Caki2 (cell line): ENCODE measurements at places on chromosomes 1 and 21.

- no peak for DNase-seq
Measured at GRCh38 chr1:184027826-184028695, 9.5 kb downstream of the COLGALT2 start.

DNA sequence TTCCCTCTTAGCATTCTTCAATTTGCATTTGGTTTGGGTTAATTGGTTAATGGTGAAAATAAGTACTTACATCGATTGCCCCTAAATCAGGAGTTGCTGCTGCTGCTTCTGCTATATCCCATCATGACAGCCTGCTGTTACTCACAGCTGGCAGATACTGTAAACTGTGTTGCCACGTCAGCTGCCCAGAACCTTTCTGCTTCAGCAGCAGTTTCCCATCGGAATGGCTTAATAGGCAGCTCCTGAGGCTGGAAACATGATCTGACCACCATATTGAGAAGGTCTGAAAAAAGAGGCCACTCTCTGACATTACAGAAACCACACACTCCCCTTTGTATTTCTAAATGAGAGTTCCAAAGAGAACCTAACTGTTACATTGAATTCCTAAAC lies 14.3 kb upstream of the SEC16B start:
- no peak for DNase-seq

GRCh38 chr1:48853006-48853405 lies 76.3 kb upstream of the BEND5 start:
- DNase-seq, result no peak

- no peak for DNase-seq
Measured at GRCh38 chr21:41349126-41349525, 12.7 kb upstream of the MX2 start.

GRCh38 chr1:168164771-168165170 lies 14.0 kb upstream of the TIPRL start:
- DNase-seq, result no peak

GRCh38 chr1:903305-903704 lies 20.4 kb upstream of the SAMD11 start:
- DNase-seq, result no peak

DNA sequence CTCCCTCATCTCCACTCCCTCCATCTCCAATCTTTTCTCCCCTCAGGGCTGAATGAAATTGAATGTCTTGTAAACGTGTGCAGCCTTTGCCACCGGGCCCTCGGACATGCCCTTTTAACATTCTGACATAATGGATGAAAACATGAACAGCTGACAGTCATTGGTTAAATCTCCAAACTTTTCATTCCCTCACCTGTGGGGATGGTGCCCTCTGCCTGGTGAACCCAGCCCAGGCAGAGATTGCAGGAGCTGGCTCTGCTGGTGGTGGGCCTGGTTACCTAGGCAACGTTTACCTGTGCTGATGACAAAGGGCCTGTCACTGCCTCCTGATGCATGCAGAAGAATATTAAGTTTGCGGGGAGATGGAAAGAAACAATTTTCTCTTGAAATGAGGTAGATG lies 21.3 kb downstream of the ST6GALNAC3 start:
- no peak for DNase-seq

DNA sequence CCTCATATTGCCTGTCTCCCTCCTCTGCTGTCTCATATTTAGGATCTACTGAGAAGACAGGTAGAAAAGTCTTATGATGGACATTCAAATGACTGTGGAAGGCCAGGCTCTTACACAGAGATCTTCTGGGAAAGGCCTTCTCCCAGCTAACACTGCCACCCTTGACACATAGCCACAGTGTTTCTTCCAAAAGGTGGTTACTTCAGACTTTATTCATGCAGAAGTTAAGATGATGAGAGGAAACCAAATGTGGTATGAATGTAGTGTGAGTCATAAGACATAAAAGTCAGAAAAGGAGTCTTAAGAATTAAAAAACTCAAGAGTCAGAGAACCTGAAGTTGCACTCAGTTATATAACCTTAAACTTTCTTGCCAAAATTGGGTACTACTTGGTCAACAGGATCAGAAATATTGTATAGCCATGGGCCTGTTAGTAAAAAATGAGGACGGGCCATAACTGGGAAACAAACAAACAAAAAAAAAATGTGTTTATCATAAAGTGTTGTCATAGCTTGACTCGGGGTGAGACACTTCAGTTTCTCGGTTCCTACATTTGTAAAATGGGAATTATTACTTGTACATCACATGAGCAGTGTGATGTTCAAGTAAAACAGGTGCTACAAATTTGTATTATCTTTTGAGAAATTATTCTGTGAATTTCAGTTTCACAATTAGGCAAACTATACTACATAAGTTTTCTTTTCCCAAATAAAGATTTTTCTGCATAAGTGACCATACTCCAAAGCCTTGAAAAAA lies 1.2 kb upstream of the DENND1B start:
- peak; percentile 30 for DNase-seq

DNA sequence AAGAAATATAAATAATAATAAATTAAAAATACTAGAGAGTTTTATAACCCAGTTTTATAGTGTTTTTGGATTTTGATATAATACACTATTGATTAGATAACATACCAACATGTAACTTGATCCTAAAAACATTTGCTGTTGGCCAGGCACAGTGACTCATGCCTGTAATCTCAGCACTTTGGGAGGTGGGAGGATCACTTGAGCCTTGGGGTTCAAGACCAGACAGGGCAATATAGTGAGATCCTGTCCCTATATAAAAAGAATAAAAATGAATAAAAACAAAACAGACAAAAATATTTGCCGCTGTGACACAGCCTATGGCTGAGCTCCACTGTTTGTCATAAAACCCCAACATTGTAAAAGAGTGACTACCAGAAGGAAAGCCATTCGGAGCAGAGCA lies 26.1 kb downstream of the VPS13D start:
- DNase-seq, result no peak

- DNase-seq, result no peak
Measured at GRCh38 chr1:175877939-175878737, 134.7 kb upstream of the TNR start.

DNA sequence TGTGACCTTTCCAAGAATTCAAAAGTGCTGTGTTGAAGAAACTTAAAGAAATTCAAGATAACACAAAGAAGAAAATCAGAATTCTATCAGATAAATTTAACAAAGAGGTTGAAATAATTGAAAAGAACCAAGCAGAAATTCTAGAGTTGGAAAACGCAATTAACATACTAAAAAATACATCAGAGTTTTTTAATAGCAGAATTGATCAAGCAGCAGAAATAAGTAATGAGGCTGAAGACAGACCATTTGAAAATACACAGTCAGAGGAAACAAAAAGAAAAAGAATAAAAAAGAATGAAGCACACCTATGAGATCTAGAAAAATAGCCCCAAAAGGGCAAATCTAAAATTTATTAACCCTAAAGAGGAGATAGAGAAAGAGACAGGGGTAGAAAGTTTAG lies 218.1 kb upstream of the KAZN start:
- no peak for DNase-seq

DNA sequence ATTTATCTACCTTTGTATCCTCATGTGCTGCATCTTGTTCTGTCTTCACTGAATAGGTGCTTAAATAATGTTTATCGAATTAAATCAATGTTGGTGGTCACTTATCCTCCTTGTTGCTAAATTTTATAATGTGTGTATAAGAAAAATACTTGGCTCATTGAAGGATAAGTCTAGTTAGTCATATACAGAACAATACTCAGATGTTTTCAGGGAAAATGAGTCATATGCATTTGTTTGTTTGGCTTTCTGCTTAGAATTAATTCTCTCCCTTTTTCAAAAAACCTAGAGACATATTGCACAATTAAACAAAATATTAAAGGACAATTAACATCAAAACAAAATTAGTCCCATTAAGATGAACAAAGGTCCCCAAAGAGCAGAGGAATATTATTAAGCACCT lies 89.0 kb downstream of the UBE2U start:
- no peak for DNase-seq

DNA sequence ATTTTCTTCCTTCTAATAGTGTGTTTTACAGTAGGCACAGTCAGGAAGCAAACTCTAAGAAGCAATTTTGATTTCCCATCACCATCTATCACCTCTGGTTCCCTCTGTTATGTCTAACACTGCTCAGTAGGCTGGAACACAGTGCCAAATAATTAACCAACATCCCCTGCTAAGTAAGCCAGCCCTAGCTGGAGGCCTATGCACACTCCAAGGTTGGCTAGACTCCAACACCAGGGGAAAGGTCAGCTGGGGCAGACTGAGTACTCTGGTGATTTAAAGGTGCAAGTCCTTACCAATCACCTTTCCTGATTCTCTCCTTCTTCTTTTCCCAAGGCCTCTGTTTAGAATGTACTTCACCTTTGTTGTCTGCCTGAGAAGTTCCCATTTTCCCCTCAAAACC lies 46.5 kb upstream of the BEND5 start:
- DNase-seq, result peak; percentile 78

- peak; percentile 3 for DNase-seq
Measured at GRCh38 chr1:147892216-147892615, 10.4 kb upstream of the GJA8 start.
